ENCODE measurements at places on chromosomes 5 and 9. TPM values are rescaled to one million over a fixed set of nuclear protein-coding genes. Genes with fewer than 3 reads are reported as not detected.

The POLR3G gene
- total RNA-seq = 0.96 TPM

The BHMT gene
- 0.44 TPM for total RNA-seq

The HAVCR1 gene
- total RNA-seq = not detected

The KLF9 gene
- 59.3 TPM for total RNA-seq

The FOXD4L4 gene
- total RNA-seq = not detected

The MAN2A1 gene
- total RNA-seq = 9.5 TPM

The SPINK4 gene
- total RNA-seq = not detected

The ACO1 gene
- total RNA-seq = 43.8 TPM

The GRAMD2B gene
- total RNA-seq = 33.6 TPM

The ANKRD18B gene
- total RNA-seq = 0.75 TPM

The TAF1L gene
- not detected for total RNA-seq

The STPG3 gene
- not detected for total RNA-seq

The PCDHGA5 gene
- total RNA-seq = 4.7 TPM

The ARHGEF37 gene
- total RNA-seq = 23.0 TPM

The TMEFF1 gene
- total RNA-seq = not detected

The IFNA13 gene
- not detected for total RNA-seq

The FOXD1 gene
- not detected for total RNA-seq

The RAI14 gene
- 22.7 TPM for total RNA-seq

The PCDHA3 gene
- total RNA-seq = 0.31 TPM

The TRIM7 gene
- total RNA-seq = 4.8 TPM

The ADAMTS2 gene
- 23.2 TPM for total RNA-seq

The DMGDH gene
- total RNA-seq = 4.3 TPM

The FBLL1 gene
- not detected for total RNA-seq

The DPH7 gene
- 23.6 TPM for total RNA-seq

The PCSK5 gene
- 7.6 TPM for total RNA-seq

The NUTM2F gene
- total RNA-seq = not detected

The OR1Q1 gene
- not detected for total RNA-seq

The ANKRD20A1 gene
- total RNA-seq = 8.7 TPM

The ZNF608 gene
- 39.7 TPM for total RNA-seq

The CCDC183 gene
- total RNA-seq = 2.0 TPM

The SLC25A46 gene
- total RNA-seq = 47.6 TPM

The ZFR gene
- total RNA-seq = 56.4 TPM

The CXXC5 gene
- total RNA-seq = 70.5 TPM

The EPB41L4A gene
- total RNA-seq = 24.9 TPM

The SLC45A2 gene
- total RNA-seq = not detected

The MYOZ3 gene
- total RNA-seq = 5.6 TPM

The COL15A1 gene
- total RNA-seq = 87.1 TPM

The PCDHAC1 gene
- 0.11 TPM for total RNA-seq

The OBP2B gene
- not detected for total RNA-seq

The CDX1 gene
- not detected for total RNA-seq

The MYOT gene
- total RNA-seq = 14.5 TPM

The GCNT4 gene
- total RNA-seq = 0.26 TPM

The TEX48 gene
- total RNA-seq = not detected

The EXD3 gene
- total RNA-seq = 13.4 TPM

The HSD17B3 gene
- total RNA-seq = 0.99 TPM

The TAF11L10 gene
- not detected for total RNA-seq

The CARD9 gene
- 1.2 TPM for total RNA-seq

The ZNF454 gene
- 2.9 TPM for total RNA-seq

The RNF183 gene
- total RNA-seq = not detected
